Stimulated activated CD4-positive, alpha-beta T cell treated with anti-CD3 and anti-CD28 coated beads, Interleukin-1b, Interleukin-23, amount 100 ng/mL, for 24 hours (primary cell): ENCODE measurements at places on chromosomes 16 and 17.

DNA sequence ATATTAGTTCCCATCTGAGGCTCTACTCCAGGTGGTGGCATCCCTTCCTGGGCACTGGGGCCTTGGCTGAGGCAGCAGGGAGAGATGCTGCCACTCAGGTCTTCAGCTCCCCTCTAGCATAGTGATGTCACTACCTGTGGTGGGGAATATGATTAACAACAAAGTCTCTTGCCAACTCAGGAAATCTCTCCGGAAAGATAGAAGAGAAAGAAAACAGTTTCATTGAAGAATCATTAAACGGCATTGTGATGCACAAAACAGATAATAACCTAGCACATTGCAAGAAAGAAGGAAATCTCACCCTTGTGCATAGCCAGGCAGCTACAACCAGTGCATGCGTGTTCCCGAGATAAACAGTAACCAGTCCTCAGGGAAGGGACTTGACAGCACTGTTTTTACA is 12.2 kb upstream of the ZNF267 start:
- no peak for DNase-seq

DNA sequence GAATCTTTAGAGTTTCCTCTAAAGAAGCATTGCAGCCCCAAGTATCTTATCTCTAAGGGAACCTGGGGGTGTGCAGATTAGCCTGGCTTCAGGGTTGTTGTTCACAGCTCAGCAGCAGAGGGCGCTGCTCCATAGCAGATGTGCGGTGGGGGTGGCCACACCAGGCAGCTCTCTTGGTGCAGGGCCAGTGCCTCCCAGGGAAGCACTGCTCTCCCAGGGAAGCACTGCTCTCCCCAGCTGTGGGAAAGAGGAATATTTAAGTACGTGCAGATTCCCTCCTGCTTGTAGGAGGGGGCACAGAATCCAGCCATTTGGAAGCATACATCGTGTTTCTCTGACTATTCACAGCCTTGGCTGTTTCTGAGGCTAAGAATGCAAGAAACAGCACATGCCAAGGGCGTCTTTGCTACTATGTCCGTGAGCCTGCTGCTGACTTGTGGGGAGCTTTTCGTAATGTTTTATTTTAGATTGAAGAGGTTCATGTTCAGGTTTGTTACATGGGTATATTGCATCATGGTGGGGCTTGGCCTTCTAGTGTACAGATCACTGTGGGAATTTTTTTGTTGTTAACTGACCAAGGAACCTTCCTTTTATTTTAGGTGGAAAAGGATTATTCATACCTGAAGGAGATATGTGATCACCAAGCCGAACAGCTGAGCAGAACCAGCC is 217.8 kb downstream of the SPECC1 start:
- peak; percentile 61 for DNase-seq

GRCh38 chr16:14329727-14330350 is 258.7 kb downstream of the MRTFB start:
- DNase-seq, result no peak

DNA sequence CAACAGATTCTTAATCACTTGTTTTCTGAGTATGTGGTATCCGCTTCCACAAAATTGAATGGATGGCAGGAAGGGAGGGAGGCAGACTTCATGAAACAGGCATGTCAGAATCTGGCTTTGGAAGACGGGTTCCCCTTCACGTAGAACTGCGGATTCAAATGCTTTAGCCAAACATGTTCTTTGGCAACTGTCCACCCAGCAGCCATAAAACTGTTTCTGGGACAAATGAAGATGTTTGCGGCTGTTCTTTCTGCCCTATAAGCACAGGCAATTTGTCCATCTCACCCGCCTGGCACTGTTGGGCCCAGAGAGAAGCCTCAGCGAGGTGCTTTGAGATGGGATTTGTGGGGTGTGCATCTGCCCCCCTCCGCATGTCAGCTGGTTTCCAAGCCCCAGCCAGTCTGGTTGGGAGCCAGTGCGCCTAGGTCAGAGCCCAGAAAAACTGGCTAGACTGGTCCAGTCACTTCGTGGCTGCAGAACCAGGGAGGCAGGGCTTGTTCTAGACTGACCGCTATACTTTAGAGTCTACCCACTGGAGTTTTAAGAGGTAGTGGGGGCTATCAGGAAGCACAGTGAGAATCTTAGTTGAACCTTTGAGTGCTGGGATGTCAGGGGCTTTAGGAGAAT is 6.3 kb downstream of the CRHR1 start:
- DNase-seq, result no peak

DNA sequence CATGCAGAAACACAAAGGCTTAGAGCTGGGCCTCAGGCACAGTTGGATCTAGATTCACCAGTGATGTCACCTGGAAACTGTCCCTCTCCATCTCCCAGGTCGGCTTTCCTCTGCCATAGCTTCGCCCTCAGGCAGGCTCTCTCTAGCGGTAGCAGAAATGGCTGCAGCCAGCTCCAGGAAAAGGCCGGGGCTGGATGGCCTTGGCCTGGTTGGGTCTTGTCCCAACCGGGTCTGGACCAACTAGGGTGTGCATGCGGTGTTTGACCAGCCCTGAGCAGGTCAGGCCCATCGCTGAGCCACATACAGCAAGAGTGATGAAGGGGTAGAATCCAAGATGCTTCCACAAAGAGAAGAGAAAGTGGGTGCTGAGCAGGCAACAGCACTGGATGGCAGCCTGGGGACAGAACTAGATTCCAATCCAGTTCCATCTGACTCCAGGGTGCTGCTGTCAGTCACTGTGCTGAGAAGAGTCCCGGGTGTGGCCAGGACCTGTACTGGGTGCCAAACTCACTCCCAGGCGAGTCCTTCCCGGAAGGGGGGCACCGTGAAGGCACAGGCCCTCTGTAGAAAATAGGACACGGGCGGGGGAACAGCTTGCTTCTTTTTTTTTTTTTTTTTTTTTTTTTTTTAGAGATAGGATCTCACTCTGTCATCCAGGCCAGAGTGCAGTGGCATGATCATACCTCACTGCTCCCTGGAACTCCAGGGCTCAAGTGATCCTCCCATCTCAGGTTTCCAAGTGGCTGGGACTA is 51.8 kb downstream of the SOCS3 start:
- DNase-seq, result no peak
